Left colon (tissue), 2 donors: ENCODE measurements at places on chromosomes 4 and X.

DNA sequence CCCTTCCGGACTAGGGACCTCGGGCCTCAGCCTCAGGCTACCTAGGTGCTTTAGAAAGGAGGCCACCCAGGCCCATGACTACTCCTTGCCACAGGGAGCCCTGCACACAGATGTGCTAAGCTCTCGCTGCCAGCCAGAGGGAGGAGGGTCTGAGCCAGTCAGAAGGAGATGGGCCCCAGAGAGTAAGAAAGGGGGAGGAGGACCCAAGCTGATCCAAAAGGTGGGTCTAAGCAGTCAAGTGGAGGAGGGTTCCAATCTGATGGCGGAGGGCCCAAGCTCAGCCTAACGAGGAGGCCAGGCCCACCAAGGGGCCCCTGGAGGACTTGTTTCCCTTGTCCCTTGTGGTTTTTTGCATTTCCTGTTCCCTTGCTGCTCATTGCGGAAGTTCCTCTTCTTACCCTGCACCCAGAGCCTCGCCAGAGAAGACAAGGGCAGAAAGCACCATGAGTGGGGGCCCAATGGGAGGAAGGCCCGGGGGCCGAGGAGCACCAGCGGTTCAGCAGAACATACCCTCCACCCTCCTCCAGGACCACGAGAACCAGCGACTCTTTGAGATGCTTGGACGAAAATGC, at the start of gene WAS:
Gene WAS (plus strand): TSS at position 389 of the 572 bp plus-strand sequence. CDS start 55 bp downstream, at position 444.
- DNase-seq, result no peak

DNA sequence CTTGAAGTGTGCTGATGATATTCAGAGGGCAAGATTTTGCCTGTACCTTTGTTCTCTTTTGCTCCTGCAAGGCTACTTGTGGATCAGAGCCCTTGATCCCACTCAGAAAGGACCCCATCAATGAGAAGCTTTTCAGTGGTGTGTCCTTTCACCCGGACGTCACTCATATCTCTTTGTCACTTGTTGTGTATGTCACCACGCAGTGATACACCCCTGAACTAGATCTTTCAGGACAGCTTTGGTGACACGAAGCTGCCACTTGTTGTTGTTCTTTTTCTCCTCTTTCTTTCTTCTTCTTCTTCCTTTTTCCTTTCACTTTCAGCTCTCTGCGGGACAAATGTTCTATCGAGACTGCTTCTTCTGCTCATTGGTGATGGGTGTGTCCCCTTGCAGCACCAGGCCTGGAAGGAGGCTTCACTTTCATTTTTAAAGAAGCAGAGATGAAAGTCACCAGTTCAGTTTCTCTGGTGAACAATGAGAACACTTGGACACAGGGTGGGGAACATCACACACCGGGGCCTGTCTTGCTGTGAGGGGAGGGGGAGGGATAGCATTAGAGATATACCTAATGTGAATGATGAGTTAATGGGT, 83.6 kb downstream of the NBDY start:
- DNase-seq, result no peak

DNA sequence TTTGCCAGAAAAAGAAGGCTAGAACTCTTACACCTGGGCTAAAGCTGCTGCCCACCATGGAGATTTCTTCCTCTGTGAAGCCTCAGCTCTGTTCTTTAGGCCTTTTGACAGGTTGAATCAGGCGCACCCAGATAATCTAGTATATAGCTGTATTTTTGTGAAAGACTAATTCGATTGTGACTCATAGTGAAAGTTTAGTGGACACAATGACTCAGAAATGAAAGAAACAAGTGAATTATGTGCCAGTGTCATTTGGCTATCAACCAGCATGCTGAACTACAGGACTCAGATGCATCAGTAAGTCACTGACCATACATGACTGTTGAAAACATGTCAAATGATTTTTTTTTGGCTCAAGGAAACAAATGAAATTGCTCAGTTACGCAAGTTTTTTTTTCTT, 425.4 kb downstream of the SLITRK2 start:
- DNase-seq, result no peak

DNA sequence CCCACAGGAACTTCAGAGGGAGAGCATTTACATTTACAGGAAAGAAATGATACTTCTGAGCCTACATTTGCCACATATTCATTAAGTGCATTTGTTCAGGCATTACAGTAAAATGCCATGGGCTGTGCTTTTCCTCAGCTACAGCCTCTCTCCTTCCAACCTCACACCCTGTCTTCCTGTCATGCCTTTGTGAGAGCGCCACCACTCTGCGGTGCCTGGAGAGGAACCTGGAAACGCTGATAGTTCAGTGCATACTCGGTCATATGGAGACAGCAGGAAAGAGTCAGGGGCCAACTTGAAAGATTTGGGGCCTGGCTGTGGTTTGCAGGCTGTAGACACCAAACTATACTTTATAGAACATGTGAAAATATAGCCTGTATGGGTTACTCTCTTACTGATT, 40.5 kb downstream of the NFKB1 start:
- DNase-seq, result no peak

GRCh38 chr4:188660796-188661195, 521.6 kb downstream of the TRIML1 start:
- DNase-seq, result no peak

DNA sequence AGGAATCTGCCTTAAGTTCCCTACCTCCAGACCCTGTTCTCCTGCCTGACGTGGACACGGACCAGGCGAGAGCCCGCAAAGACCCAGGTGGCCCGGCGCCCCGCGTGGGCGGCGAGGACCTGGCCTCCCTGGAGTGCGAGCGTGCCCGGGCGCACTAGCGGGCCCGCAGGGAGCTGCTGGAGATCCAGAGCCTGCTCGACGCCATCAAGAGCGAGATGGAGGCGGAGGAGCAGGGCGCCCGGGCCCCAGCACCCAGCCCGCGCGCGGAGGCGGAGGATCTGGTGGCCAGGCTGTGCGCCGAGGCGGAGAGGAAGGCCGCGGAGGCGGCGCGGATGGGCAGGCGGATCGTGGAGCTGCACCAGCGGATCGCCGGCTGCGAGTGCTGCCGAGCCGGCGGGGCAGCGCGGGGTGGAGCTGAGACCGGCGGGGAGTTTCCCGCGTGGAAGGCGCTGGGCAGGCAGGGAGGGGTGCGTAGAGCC, 18.2 kb downstream of the MRFAP1 start:
- no peak for DNase-seq

- DNase-seq, result no peak
These were observed 11.3 kb upstream of the DHX15 start for GRCh38 chr4:24595659-24596058.

GRCh38 chrX:3178329-3178728, 137.1 kb downstream of the ARSF start:
- DNase-seq, result no peak

- no peak for DNase-seq
These were observed 1.4 kb downstream of the MAMLD1 start for GRCh38 chrX:150364347-150365050.

GRCh38 chr4:16056681-16057385, 27.0 kb downstream of the PROM1 start:
- no peak for DNase-seq

DNA sequence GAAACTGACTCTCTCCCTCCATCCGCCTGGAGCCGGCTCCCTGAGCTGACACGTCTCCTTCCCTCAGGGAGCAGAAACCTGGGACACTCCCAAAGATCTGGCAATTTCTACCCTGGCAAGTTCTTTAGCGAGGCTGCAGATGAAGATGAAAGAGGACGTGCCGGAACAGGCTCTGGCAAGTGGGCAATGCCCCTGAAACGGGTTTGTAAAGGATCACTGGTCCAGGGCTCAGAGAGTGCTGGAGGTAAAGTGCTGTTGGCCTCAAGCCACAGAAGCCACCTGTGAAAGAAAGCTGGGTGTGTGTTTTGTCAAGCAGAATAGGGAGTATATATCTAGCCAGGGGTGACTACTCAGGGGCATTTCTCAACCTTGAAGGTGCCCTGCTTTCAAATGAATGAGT, 131.4 kb upstream of the ATP6AP2 start:
- DNase-seq, result no peak

DNA sequence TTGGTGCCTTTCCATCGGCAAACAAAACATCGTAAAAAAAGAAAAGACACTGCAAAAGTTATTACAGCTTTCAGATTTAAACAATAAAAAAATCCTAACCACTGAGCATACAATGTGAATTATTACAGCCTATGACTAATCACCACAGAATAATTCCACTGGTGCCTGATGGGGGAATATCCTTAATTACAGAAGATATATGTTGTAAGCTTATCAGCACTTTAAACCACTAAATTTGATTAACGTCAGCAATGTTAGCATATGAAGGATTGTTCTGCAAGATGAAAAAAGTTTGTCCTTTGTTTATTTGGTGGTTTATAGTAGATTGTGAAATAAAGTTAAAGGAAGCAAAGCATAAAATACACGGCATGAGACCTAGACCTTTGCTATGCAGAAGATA, 210.2 kb upstream of the ADAMTS3 start:
- no peak for DNase-seq

GRCh38 chr4:57234252-57234775, 124.1 kb upstream of the IGFBP7 start:
- DNase-seq, result no peak

DNA sequence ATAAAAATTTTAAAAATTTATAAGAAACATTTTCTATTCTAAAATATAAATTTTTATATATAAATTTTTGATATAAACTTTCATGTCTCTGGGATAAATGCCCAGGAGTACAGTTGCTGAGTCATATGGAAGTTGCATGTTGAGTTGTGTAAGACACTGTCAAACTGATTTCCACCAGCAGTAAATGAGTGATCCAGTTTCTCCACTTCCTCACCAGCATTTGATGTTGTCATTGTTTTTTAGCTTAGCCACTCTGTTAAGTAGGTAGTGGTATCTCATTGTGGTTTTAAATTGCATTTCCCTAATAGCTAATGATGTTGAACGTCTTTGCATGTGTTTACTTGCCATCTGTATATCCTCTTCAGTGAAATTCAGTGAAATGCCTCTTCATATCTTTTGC, 66.5 kb downstream of the MAMLD1 start:
- DNase-seq, result no peak

GRCh38 chr4:141158219-141158618, 24.9 kb upstream of the RNF150 start:
- no peak for DNase-seq

- DNase-seq, result no peak
These were observed 63.8 kb upstream of the ANXA10 start for GRCh38 chr4:168028568-168028967.
